ENCODE measurements at places on chromosomes 13 and 19. TPM values are rescaled to one million over a fixed set of nuclear protein-coding genes. Genes with fewer than 3 reads are reported as not detected.

The PSG6 gene
- not detected for total RNA-seq

The GAPDHS gene
- not detected for total RNA-seq

DNA sequence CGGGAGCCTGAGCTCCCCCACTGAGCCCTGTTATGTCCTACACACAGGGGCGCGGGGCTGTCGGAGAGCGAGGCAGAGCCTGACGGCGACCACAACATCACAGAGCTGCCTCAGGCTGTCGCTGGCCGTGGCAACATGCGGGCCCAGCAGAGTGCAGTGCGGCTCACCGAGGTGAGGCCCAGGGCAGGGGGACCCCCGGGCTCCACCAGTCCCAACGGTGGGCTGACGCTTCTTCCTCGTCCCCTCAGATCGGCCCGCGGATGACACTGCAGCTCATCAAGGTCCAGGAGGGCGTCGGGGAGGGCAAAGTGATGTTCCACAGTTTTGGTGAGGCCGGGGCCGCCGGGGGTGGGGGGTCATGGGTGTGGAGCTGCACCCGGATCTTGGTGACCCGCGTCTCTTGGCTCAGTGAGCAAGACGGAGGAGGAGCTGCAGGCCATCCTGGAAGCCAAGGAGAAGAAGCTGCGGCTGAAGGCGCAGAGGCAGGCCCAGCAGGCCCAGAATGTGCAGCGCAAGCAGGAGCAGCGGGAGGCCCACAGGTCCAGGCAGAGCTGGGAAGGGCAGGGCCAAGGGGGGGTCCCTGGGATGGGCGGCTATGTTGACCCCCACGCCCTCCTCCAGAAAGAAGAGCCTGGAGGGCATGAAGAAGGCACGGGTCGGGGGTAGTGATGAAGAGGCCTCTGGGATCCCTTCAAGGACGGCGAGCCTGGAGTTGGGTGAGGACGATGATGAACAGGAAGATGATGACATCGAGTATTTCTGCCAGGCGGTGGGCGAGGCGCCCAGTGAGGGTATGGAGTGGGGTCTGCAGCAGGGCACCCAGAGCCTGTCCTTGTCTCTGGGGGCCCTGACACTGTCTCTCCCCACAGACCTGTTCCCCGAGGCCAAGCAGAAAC lies 1.2 kb upstream of the P2RY11 start:
- no peak for DNase-seq

DNA sequence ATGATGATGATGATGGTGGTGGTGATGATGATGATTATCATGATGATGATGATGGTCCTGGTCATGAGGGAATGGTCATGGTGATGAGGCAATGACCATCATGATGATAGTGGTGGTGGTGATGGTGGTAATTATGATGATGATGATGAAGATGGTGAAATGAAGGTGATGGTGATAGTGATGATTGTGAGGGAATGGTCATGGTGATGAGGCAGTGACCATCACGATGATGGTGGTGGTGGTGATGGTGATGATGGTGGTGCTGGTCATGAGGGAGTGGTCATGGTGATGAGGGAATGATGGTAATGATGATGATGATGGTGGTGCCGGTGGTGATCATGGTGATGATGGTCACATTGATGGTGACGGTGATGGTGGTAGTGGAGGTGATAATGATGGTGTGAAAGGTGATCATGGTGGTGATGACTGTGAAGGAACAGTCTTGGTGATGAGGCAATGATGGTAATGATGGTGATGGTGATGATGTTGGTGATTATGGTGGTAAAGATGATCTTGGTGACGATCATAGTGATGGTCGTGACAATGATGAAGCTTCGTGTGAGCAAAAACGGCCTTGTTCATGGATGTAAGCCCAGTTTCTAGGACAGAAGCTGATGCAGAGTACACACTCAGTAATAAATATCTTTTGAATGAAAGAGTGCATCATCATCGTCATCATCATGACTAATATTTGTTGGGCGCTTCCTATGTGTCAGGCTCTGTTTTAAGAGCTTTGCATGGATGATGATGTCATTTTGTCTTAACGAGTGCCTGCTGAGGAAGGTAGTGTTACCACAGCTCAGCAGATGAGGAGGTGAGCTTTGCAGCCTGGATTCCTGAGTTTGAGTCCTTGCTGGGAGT lies 17.3 kb downstream of the SBK2 start:
- DNase-seq = no peak

All from naive thymus-derived CD4-positive, alpha-beta T cell (primary cell).